ENCODE measurements at places on chromosomes 5 and 9.
A peak's percentile ranks its signal among the peaks of the same experiment; 100 is the strongest.

DNA sequence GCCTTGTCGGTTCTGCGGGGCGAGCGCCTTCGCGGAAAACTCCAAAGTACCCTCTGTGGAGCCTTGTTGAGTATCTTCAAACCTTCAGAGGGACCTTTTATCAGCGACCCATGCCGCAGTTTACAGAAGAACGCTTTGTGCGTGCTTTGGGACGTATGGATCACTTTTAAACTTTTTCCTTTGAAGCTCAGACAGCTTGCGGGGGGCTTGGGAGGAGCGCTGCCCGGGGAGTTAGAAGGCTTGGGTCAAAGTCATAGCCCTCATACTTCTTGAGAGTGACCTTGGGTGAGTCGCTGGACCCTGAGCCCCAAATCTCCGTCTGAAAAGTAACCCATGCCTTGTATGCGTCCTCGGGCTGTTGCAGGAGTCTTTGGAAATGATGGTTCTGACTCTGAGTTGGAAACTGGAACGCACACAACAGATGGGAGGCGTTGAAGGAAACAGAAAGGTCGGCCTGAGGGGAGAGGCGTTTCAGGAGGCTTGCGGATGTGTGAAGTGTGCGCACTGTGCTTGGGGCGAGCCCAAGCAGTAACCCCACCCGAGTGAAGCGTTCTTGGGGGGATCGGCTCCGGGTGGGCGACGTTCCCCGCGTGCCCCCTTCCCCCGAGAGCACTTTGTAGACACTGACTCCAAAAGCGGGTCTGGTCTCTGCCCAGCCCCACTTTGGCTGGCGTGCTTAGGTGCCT is 661 bp upstream of the SLC25A51 start:
- no peak for ATAC-seq

GRCh38 chr5:52657247-52657645 is 130.5 kb upstream of the ITGA1 start:
- no peak for ATAC-seq

GRCh38 chr5:139678751-139679750 is 30.9 kb downstream of the CXXC5 start:
- no peak for ATAC-seq

DNA sequence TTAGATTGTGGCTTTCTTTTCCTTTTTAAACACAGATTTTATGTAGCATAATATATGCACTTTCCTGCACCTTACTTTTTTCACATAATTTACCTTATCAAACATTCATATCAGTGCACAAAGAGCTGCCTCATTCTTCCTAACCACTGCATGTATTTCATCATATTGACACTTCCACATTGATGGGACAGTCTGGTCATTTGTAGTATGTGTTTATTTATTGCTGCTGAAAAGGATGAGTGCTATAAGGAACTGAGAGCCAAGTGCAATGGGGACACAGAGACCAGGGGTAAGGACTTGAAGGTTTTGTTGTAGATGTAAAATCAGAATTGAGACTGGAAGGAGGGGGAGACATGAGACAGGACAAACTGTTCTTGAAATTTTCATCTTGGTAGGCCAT is 193.8 kb downstream of the SMARCA2 start:
- ATAC-seq, result no peak

DNA sequence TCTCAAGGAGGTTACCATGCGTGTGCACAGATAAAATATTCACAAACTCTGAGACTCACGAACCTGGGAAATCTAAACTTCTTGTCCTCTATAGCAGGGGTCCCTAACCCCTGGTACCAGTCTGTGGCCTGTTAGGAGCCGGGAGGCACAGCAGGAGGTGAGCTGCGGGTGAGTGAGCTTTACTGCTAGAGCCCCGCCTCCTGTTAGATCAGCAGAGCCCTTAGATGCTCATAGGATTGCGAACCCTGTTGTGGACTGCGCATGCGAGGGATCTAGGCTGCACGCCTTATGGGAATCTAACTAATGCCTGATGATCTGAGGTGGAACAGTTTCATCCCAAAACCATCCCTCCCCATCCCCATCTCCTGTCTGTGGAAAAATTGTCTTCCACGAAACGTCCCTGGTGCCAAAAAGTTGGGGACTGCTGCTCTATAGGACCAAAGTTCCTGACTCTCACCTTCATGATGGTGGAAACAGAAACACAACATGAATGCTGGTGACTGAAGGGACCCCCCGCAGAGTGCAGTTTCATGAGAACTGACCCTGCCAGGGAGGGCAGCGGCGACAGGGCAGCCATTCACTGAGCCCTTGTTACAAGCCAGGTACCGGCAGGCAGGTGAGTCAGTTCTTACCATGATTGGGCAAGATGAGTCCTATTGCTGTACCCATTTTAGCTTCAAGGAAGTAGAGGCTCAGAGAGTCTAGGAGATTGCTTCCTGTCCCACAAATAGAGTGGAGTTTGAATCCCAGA is 181.9 kb downstream of the RGS3 start:
- no peak for ATAC-seq

DNA sequence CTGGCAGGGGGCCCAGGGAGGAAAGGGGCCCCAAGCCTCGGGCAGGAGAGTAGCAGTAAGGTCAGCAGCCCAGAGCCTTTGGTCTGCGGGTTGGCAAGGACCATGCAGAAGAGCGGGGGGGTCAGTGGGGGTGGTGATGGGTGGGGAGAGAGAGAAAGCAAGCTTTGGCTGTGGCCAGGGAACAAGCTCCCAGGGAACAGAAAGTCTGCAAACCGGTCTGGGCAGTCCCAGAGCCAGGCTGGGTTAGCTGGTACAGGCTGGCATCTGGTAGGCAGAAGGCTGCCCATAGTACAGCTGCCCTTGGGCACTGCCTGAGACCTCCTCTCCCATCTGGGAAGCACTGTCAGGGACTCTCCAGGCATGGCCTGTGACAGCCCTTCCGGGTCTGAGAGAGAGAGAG is 10.5 kb upstream of the EPB41L4B start:
- no peak for ATAC-seq

DNA sequence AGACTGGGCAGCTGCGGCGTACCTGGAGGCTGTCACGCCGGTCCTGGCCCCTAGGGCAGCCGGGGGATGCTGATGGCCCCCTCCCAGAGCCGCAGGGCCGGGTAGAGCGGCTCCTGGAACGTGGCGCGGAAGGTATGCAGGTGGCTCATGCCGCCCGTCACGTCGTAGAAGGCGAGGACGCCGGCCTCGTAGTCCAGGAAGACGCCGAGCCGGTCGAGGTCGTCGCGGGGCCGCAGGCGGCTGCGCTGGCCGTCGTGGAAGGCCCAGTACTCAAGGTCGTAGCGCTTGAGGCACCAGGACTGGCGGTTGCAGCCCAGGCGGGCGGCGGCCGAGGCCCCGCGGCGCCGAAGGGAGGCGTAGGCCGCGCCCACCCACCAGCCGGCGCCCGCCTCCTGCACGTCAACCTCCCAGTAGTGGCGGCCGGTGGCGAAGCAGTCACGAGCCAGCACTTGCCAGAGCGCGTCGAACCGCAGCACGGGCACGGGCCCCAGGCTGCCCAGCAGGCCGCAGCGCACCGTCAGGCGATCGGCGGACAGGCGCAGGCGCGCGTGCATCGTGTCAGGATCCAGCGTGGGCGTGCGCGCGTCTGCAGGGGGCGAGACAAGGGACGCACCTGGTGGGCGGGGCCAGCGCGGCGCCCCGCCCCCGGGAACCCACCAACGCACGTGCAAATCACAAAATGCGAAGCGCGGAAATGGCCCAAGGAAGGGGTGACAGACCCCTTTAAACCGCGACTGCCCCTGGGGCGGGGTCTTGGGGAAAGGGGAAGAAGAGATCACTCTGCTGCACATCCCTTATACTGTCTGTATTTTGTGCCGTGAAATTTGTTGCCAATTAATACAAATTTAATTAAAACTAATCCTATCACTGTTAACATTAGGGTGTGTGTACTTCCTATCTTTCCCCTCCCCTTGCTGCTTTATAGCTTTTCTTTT is 31.2 kb downstream of the NANS start:
- peak; percentile 63 for ATAC-seq

GRCh38 chr5:109784687-109785086 is 95.0 kb downstream of the MAN2A1 start:
- no peak for ATAC-seq

DNA sequence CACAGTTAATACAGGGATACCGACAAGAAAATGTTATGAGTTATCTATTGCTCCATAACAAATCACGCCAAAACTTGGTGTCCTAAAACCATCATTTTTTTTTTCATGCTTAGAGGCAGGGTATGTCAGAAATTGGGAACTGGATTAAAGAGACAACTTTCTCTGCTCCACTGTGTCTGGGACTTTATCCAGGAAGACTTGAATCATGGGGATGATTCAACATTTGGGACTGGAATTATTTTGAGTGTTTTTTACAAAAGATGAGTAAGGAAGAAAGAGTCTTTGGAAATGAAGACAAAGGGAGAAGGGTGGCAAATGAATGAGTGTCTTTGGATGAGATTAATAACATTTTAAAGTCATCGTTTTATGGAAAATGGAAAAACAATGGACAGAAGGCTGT is 1883.7 kb upstream of the C9orf72 start:
- ATAC-seq, result no peak

DNA sequence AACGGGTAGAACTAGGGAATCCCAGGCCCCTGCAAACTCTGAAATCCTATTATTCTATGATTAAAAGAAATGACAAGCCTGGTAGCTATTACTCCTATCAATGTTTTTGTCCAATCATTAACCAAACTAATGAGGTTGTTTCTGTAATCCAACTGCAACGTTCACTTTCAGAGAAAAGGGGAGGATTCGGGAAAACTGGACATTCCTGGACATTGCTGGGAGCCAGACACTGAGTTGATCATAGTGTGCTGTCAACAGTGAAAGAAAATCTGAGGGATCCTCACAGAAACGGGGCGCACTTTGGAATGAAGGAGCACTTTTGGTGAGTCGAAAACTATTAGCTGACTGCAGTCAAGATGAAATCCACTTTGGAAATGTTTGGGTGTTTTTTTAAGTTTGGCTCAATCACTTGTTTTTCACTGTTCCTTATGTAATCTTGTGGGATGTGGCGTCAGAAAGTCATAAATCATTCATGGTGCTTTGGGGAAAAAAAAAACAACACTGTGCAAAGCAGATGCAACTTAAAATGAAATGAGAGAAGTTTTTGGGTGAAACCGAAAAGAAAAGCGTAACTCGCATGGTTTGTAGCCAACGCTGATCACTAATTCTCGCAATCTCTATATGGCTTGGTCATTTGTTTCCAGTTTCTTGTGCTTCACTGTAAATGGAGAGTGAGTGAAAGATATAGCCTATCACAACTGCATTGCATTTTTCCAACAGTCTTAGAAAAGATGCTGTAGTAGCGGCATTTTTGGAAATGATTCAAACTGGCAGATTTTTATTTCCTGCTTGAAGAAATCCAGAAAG is 51.2 kb upstream of the ADRA1B start:
- ATAC-seq, result peak; percentile 68

DNA sequence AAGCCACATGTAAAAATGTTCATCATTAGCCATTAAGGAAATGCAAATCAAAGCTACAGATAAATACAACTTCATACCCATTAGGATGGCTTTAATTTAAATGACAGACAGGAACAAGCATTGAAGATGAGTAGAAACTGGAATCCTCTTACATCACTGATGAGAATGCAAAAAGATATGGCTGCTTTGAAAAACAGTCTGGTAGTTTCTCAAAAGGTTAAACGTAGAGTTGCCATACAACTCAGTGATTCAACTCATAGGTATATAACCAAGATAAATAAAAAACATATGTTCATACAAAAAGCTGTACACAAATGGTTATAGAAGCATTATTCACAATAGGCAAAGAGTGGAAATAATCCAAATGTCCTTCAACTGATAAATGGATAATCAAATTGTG is 228.8 kb upstream of the ZNF462 start:
- ATAC-seq, result no peak

GRCh38 chr9:18989865-18990264 is 43.1 kb downstream of the SAXO1 start:
- no peak for ATAC-seq

DNA sequence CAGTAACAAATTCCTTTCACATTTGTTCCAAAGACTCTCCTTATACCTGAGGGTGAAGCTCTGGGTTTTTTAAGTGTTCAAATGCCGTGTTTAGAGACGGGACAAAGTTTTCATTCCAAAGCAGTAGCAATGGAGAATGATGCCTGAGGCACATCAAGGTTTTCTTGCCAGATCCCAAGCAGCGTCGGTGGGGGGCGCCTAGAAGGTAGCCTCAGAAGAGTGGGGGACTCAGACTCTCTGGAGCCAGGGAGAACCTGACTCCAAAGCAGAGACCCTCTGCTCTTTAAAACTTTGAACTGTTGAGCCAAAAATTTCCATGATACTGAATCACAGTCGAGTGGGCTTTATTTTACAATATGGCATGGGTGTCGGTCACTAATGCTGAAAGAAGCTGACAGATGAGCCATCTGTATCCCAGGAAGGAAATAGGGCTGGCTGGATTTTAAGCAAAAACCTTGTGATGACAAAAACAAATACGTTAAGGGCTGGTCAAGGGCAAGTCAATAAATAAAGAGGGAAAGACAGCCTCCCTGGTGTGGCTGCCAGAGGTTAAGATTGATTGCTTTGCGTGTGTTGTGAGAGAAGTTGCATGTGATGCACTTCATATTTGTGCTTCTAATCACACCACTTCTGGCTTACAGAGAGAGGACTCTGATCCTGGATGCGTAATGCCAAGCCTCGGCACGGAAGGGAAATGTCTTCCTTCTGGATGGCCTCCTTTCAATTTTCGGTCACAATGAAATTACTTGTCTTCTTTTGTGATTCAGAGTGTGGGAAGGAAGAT is 161.1 kb upstream of the EFNA5 start:
- ATAC-seq, result no peak

- ATAC-seq, result peak; percentile 8
Measured at GRCh38 chr5:100901821-100902341, 1.2 kb downstream of the ST8SIA4 start.

DNA sequence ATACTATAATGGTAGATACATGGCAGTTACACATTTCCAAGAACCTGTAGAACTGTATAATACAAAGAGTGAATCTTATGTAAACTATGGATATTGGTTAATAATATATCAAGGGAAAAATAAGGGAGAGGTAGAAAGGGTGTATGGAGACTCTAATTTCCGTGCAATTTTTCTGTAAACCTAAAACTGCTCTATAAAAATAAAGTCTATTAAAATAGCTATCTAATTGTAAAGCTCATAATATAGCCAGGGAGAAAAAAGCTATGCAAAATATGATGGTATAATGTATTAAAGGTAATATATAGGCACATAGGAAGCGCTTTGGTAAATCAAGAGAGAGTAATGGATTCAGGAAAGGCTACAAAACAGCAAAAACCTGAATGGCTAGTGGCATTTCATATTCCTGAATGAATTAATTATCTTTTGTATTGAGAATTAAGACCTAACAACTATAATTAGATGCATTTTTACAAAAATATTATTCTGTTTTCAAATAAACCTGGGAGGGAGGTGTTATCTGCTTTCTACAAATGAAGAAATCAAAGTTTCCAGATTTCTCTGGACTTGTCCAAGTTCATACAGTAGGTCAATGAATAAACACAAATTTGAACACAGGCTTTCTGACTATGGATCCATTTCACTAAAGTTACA is 22.8 kb downstream of the ANXA1 start:
- no peak for ATAC-seq

Data from activated T-helper 17 cell treated with anti-CD3 and anti-CD28 coated beads, Interleukin-2, amount 50 U/mL, for 72 hours (primary cell).